GM04504 (cell line): ENCODE measurements at places on chromosomes 6 and 20.
A peak's percentile ranks its signal among the peaks of the same experiment; 100 is the strongest.

GRCh38 chr20:38631155-38632022 lies 29.8 kb downstream of the ARHGAP40 start:
- DNase-seq: no peak

DNA sequence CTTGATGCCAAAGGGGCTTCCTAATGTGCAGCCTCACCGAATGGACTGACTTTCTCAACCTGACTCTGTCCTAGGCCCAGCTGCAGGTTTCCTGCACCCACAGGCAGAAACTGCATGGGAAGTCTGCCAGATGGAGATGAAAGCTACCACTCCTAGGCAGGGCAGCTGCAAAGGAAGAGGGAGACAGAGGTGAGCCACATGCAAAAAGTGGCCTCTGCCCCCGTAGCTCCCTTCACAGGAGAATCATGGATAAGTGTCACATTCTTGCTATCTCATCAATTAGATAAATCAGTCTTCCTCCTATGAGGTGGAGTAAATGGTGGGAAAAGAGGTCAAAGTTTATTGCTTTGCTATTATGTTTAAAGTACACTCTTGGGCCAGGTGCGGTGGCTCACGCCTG lies 191.3 kb downstream of the ALDH8A1 start:
- DNase-seq: no peak

- DNase-seq: no peak
Observed at GRCh38 chr6:14867802-14868201, 378.1 kb upstream of the JARID2 start.

- no peak for DNase-seq
Observed at GRCh38 chr20:43302936-43303335, 113.2 kb upstream of the PTPRT start.

DNA sequence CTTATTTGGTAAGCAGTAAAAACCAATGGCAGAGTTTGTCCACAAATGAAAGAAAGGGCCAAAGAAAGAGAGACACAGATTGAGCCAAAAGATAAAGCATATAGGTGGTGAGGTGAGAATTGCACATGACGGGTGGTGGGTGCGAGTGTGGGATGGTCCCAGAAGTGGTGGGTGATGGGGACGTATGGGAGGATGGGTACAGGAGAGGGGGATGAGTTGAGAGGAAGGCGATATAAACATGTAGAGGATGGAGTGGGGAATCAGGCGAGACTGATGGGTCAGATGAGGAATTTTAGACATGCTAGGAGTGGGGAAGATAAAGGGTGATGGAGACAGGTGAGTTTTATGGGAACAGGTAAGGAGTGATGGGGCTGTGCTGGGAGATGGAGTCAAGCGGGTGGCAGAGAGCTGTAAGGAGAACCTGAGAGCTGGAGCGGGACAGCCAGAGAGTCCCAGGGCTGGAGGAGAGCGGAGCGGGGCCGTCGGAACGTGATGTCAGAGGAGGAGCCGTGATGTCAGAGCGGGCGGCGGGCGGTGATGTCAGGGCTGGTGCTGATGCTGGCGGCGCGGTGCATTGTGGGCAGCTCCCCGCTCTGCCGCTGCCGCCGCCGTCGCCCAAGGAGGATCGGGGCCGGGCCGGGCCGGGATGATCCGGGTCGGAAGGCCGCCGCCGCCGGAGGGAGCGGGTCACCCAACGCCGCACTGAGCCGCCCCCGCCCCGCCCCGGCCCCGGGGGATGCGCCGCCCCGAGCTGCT lies at the start of gene TTBK1:
Gene TTBK1, plus strand, starts transcription at position 574 of the 756 bp plus-strand sequence. CDS start 3,180 bp downstream, outside the sequence.
- DNase-seq: no peak

GRCh38 chr20:23671479-23671878 lies 17.4 kb downstream of the CST4 start:
- no peak for DNase-seq

- DNase-seq: peak; percentile 51
Observed at GRCh38 chr6:44431118-44431725, 43.7 kb downstream of the CDC5L start.

- DNase-seq: no peak
Observed at GRCh38 chr20:14691994-14692393, 354.6 kb upstream of the FLRT3 start.

- DNase-seq: no peak
Observed at GRCh38 chr20:57448764-57449354, 57.7 kb downstream of the RBM38 start.

DNA sequence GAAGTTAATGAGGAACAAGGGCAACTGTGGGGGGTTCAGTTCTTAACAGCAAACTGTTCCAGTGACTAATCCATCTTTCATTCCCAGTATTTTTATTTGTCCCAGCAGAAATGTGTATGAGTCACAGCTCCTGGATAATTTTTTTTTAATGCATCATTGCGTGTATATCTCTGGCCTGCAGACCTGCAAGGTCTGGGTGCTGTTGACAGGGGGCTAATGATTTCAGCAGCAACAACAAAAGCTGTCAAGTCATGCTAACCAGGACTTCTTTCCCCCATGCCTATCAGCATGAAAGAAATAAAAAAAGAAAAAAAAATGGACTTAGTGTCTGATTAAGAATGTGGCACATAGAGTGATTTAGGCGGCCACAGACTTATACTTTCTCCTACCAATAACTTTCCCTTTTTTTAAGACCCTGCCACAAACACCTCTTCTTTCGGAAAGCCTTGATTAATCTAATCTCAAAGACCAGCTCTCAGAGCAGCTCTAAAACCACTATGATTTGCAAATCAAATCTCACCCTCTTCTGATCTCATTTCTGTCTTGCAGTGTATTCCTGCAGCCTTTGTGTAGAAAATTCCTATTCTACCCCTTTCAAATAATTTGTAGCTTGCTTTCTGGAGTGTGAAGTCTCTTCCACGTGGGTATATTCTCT lies 14.2 kb upstream of the PREX1 start:
- peak; percentile 59 for DNase-seq

GRCh38 chr6:80789912-80790570 lies 683.6 kb downstream of the BCKDHB start:
- DNase-seq: no peak

GRCh38 chr20:58552366-58552934 lies 37.3 kb upstream of the APCDD1L start:
- DNase-seq: no peak

GRCh38 chr6:33147807-33148666 lies 44.2 kb downstream of the COL11A2 start:
- DNase-seq: no peak

GRCh38 chr20:20668639-20669038 lies 43.8 kb downstream of the RALGAPA2 start:
- no peak for DNase-seq

- DNase-seq: peak; percentile 58
Observed at GRCh38 chr6:31826793-31827285, 699 bp upstream of the HSPA1B start.

DNA sequence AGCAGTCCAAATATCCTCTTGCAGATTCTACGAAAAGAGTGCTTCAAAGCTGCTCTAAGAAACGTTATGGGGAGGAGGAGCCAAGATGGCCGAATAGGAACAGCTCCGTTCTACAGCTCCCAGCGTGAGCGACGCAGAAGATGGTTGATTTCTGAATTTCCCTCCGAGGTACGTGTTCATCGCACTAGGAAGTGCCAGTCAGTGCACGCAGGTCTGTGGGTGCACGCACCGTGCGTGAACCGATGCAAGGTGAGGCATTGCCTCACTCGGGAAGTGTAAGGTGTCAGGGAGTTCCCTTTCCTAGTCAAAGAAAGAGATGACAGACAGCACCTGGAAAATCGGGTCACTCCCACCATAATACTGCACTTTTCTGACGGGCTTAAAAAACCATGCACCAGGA lies 272.1 kb upstream of the DEFB115 start:
- DNase-seq: no peak
